ENCODE measurements at places on chromosomes 2 and 18.

DNA sequence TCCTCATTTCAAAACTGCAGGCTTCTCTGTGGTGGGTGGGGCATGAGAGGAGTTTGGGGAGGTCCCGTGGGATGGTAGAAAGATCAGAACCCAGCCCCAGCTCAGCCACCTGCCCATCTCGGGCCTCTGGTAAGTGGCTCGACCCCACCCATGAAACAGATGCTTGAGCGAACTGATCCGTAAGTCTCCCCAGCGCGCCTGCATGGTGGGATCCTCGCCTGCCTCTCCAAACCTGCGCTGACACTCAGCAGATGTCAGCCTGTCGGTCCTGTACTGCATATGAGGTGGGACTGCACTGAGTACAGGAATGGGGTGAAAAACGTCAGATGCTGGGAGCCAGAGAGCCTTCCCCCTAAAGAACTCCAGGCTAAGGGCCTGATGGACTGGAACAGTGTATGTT is 15.9 kb upstream of the RPL31 start:
- no peak for DNase-seq

- DNase-seq, result peak; percentile 17
Observed at GRCh38 chr2:218570850-218571249, 2.2 kb downstream of the CNOT9 start.

GRCh38 chr2:237391140-237391539 is 22.8 kb downstream of the COL6A3 start:
- DNase-seq, result no peak

GRCh38 chr2:54196646-54197045 is 59.4 kb downstream of the TSPYL6 start:
- DNase-seq, result no peak

- peak; percentile 33 for DNase-seq
Observed at GRCh38 chr2:72676341-72677025, 149.3 kb downstream of the EXOC6B start.

GRCh38 chr2:150081775-150082481 is 405.5 kb downstream of the RND3 start:
- peak; percentile 7 for DNase-seq

DNA sequence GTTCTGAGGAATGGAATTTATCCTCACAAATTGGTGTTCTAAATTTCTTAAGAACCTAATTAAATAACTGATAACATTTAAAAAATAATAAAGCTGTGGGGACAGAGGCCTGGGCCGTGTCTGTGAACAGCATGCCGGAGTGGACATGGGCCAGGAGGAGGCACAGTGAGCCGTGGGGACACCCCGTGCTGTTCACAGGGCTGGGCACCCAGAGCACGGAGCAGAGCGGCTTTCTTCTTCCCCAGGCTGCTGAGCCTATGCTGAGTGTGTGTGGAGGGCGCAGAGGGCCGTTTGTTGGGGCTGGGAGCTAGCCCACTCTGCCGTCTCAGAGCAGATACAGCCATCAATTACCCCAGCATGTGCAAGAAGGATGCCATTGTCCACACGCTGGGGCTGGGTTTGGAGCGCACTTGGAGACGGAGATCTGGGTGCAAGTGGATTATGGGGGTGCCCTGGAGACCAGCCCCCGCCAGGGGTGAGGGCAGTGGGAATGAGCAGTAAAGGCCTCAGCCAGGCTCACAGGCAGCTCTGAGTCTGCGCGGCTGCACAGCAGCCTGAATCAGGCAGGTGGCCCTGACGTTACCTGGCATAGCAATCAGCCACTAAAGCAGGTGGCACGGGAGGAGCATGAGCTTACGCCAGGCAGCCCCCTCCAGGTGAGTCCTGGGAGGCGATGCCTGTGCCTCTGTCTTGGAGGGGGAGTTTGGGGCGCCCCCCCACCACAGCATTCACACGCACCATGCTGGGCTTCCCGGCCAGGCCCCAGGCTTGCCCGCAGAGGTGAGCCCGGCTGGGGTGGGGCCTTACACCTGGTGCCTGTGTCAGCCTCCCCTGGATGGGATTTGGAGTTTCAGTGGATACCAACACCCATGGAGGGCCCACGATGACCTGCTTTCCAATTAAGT is 52.1 kb upstream of the SLC66A3 start:
- no peak for DNase-seq

- no peak for DNase-seq
Observed at GRCh38 chr2:216685327-216685875, 9.9 kb downstream of the IGFBP5 start.

- DNase-seq, result no peak
Observed at GRCh38 chr18:2197946-2198345, 373.4 kb downstream of the METTL4 start.

- DNase-seq, result no peak
Observed at GRCh38 chr2:144592500-144593256, 72.8 kb upstream of the ZEB2 start.

GRCh38 chr2:239006622-239007285 is 158.9 kb downstream of the TWIST2 start:
- DNase-seq, result peak; percentile 40

DNA sequence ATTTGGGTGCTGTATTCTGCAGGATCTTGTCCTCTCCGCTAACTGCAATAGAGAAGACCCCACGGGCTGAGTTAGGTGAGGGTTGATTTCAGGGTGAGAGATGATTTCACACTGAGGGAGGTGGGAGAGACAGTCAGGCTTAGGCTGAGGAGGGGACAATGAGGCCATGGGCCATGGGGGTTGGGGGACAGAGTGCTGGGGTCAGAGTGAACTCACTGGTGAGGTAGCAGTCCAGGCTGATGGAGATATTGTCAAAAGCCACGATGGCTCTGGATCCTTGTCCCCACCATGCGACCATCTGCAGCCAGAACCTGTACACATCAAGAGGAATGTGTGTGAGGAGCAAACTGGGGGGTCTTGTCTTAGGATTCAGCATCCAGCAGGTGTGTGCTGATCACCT is 160.0 kb downstream of the CLIP4 start:
- DNase-seq, result no peak

GRCh38 chr2:168253379-168253778 is 6.0 kb upstream of the STK39 start:
- no peak for DNase-seq

GRCh38 chr2:152525277-152525838 is 190.4 kb downstream of the FMNL2 start:
- peak; percentile 74 for DNase-seq

GRCh38 chr2:39666491-39667101 is 879 bp downstream of the TMEM178A start:
- no peak for DNase-seq

DNA sequence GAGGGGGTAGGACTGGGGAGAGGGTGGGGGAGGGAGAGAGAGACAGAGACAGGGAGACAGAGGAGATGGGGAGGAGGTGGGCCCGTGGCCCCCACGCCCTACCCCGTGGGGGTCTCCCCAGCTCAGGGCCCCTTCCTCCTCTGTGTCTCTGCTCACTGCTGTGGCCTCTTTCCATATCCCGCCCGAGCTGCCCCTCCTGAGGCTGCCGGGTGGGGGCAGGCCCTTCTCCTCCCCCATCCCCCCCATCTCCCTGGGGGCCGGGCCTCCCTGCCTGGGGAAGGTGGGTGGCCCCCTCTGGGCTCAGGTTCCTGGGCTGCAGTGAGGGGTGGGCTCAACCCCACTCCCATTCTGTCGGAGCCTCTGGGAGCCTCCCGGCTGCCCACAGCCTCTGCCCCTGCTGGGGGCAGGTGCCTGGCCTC is 332 bp upstream of the PDCD1 start:
- no peak for DNase-seq

- DNase-seq, result peak; percentile 70
Observed at GRCh38 chr2:191910518-191910917, 63.6 kb upstream of the CAVIN2 start.

DNA sequence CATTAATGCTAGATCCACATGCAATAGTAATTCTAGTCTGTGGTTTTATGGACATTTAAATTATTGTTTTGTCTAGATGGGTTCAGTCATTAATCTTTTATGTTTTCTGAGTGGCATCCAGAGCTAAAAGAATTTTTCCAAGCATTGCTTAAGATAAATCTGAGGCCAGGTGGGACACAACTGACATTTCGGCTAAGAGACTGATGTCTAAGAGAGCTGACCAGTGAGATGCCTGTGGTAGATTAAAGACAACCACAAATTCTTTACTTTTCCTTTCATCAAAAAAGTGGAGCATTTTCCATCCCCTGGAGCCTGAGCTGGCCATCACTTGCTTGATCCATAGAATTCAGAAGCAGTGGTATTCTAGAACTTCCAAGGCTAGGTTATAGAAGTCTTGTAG is 182.2 kb downstream of the NRP2 start:
- DNase-seq, result peak; percentile 16

DNA sequence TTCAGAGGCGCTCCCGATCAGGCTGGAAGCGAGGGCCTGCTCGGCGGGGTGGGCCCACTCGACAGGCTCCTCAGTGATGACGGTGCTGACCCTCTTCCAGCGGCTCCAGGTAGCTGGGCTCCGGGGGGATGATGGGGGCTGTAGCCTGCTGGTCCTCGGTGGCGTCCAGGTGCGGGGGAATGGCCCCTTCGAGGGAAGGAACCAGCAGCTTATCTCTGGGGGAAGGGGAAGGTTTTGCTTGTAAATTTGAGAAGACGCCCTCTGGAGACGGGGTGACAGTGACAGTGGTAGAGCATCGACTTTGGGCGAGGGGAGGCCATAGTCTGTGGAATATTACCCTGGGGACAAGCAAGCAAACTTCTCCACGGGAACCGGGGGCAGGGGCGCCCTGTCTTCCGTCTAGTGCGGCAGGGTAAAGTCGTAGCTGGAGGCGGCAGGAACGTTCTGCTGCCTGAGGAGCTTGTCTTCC is 891.9 kb upstream of the LRRTM1 start:
- no peak for DNase-seq
